Activated naive CD8-positive, alpha-beta T cell treated with anti-CD3 and anti-CD28 coated beads, Interleukin-2, amount 10 ng/mL, durations not matched to agents 7 days and 5 days (primary cell): ENCODE measurements at places on chromosomes 4 and X. TPM values are rescaled to one million over a fixed set of nuclear protein-coding genes. Genes with fewer than 3 reads are reported as not detected.

DNA sequence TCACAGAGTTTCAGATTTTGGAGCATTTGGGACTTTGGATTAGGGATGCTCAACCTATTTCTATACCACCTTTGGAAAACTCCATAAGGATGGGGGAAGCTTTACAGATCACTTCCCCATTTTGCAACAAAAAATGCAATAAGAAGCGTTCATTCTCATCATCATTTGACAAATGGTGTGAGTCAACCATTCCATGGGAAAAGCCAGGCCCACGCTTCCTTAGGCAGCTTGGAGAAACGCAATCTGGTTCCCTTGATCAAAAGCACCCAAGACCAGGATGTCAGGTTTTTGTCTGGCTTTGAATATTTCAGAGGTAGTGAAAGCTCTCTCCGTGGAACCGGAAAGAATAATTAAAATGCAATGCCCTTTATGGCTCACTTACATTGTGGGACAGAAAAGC is 79.3 kb upstream of the C4orf50 start:
- no peak for DNase-seq
- H3K4me3 ChIP-seq: no peak overlapping the region

DNA sequence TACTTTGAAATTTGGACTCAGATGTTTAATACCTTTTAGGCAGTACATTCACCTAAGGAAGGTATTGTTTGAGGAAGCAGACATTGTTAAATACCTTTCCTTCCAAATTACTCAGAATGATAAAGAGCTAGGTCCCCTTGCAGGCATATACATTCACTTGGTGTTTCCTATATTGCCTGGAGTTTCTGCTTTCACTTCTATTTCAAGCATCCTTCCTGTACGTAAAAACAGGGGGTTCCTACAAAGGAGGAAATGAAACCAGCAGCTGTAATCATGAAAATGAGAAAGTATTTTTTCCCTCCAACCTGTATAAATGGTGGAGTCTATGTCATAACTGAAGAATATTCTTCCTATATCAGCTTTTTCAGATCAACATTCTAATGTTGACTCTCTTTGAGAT is 90.4 kb upstream of the RASGEF1B start:
- DNase-seq: no peak

DNA sequence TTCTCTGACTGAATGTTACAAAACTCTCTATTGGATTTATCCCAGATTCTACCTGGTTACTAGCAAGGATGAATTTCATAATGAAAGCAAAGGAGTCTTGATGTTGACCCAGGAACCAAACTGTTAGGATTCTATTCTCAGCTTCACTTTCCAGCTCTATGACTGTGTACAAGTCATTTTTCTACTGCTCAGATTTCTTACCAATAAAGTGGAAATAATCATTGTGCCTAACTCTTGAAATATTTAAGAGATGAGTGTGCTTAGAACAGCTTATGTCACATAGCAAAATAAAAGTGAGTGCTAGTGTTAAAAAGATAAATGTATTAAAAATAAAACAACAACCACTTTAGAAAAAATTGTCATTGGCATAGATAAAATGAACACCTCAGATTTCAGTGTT is 45.6 kb downstream of the EPHA5 start:
- no peak overlapping the region for H3K4me3 ChIP-seq
- H3K27ac ChIP-seq: no peak overlapping the region
- no peak for DNase-seq
- no peaks in the 10 kb centered on the region for H3K36me3 ChIP-seq

DNA sequence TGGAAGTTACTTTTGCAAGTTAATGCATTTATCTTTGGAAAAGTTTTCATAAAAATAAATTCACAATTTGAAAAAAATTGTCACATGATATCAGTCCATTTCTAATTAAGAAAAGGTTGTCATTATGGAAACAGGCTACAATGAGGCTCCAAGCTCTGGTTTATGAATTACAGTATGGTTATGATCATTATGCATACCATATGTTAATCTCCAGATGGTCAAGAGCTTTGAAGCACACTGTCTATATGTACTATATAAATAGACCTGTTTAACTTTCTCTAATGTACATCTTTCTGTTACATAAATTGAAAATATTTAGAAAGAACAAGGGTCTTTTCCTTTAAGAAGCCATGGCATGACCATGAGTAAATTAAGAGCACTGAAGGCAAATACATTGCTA is 2338.8 kb downstream of the PCDH7 start:
- H3K27ac ChIP-seq: no peak overlapping the region
- H3K4me3 ChIP-seq: no peak overlapping the region
- no peaks in the 10 kb centered on the region for H3K36me3 ChIP-seq
- no peaks in the 10 kb centered on the region for H3K27me3 ChIP-seq
- no peaks in the 10 kb centered on the region for H3K4me1 ChIP-seq
- no peak for DNase-seq

- peaks cover 4% of the 10 kb centered on the region for H3K4me1 ChIP-seq
- no peak overlapping the region for H3K4me3 ChIP-seq
- H3K36me3 ChIP-seq: no peaks in the 10 kb centered on the region
These were observed 555 bp upstream of the SPP1 start for GRCh38 chr4:87974856-87975462.

DNA sequence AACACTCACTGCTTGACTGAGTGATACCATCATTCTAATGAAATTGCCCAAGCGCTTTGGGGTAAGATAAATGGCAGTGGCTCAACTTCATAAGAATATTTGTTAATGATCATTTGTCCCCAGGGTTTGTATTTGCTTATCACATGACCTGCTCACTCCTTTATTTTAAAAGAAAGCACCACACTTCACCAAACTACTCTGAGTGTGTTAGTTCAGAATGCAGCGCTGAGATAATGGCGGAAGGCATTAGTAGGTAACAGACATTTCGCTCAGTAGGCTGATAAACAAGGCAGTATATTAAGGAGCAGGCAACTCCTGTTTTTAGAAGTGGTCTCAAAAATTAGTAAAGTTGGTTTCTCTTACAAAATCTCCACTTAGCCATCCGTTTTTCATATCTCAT is 1.6 kb downstream of the SNX25 start:
- H3K27ac ChIP-seq: no peak overlapping the region
- peaks cover 9% of the 10 kb centered on the region for H3K27me3 ChIP-seq
- no peak for DNase-seq
- peak overlapping the region; percentile 88 for H3K4me3 ChIP-seq
- H3K4me1 ChIP-seq: peaks cover 18% of the 10 kb centered on the region

DNA sequence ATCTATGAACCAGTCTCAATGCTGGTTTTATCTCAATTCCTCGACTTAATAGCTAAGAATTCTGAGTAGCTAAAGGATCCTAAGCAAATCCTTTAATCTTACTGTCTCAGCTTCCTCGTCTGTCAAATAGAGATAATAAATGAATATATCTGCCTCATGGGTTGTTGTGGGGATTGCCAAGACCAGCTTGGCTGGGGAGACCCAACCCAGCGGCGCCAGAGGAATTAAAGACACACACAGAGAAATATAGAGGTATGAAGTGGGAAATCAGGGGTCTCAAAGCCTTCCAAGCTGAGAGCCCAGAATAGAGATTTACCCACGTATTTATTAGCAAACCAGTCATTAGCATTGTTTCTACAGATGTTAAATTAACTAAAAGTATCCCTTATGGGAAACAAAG is 41.9 kb downstream of the SLC34A2 start:
- no peaks in the 10 kb centered on the region for H3K36me3 ChIP-seq
- H3K4me1 ChIP-seq: peaks cover 6% of the 10 kb centered on the region
- no peak overlapping the region for H3K27ac ChIP-seq

The VBP1 gene
- total RNA-seq: 49.2 TPM

The ZIC3 gene
- not detected for total RNA-seq
